ENCODE measurements at places on chromosomes 12 and 14.

GRCh38 chr12:107058190-107058589 lies 35.2 kb downstream of the CRY1 start:
- no peaks in the 10 kb centered on the region for H3K27me3 ChIP-seq
- DNase-seq: no peak

- no peak overlapping the region for H3K4me3 ChIP-seq
- no peaks in the 10 kb centered on the region for H3K4me1 ChIP-seq
- no peaks in the 10 kb centered on the region for H3K36me3 ChIP-seq
- peaks cover 3% of the 10 kb centered on the region for H3K27me3 ChIP-seq
These were observed 39.4 kb downstream of the STAB2 start for GRCh38 chr12:103626498-103626897.

- H3K4me1 ChIP-seq: peaks cover 5% of the 10 kb centered on the region
- H3K27me3 ChIP-seq: peaks cover 47% of the 10 kb centered on the region
These were observed at the start of gene STXBP6 for GRCh38 chr14:25049568-25050268. Gene STXBP6, minus strand, starts transcription at chr14:25050147. Its CDS starts 75,329 bp downstream, at chr14:24974818.

- DNase-seq: no peak
- H3K27ac ChIP-seq: no peak overlapping the region
- peaks cover 3% of the 10 kb centered on the region for H3K4me1 ChIP-seq
- peaks cover 13% of the 10 kb centered on the region for H3K27me3 ChIP-seq
- H3K36me3 ChIP-seq: peaks cover 6% of the 10 kb centered on the region
These were observed 15.7 kb upstream of the KLRF1 start for GRCh38 chr12:9811621-9812020.

- H3K36me3 ChIP-seq: no peaks in the 10 kb centered on the region
- H3K27me3 ChIP-seq: peaks cover 8% of the 10 kb centered on the region
- H3K4me1 ChIP-seq: no peaks in the 10 kb centered on the region
- H3K4me3 ChIP-seq: peak overlapping the region; percentile 72
- no peak for DNase-seq
- H3K27ac ChIP-seq: no peak overlapping the region
These were observed 1.5 kb upstream of the CRIP2 start for GRCh38 chr14:105473033-105473676.

- no peaks in the 10 kb centered on the region for H3K36me3 ChIP-seq
- no peaks in the 10 kb centered on the region for H3K27me3 ChIP-seq
- no peak overlapping the region for H3K4me3 ChIP-seq
- no peaks in the 10 kb centered on the region for H3K4me1 ChIP-seq
- H3K27ac ChIP-seq: no peak overlapping the region
These were observed 112.2 kb upstream of the USP44 start for GRCh38 chr12:95663525-95663924.

- no peak for DNase-seq
- H3K4me1 ChIP-seq: no peaks in the 10 kb centered on the region
- H3K36me3 ChIP-seq: peaks cover 44% of the 10 kb centered on the region
- H3K4me3 ChIP-seq: no peak overlapping the region
- peak overlapping the region; percentile 22 for H3K27ac ChIP-seq
- H3K27me3 ChIP-seq: no peaks in the 10 kb centered on the region
These were observed 26.7 kb downstream of the GTF2A1 start for GRCh38 chr14:81193924-81194633.

GRCh38 chr14:24145690-24146452 lies 539 bp downstream of the PSME2 start:
- H3K4me1 ChIP-seq: peaks cover 36% of the 10 kb centered on the region
- peak overlapping the region; percentile 98 for H3K4me3 ChIP-seq
- DNase-seq: no peak
- no peaks in the 10 kb centered on the region for H3K27me3 ChIP-seq
- peak overlapping the region; percentile 92 for H3K27ac ChIP-seq

DNA sequence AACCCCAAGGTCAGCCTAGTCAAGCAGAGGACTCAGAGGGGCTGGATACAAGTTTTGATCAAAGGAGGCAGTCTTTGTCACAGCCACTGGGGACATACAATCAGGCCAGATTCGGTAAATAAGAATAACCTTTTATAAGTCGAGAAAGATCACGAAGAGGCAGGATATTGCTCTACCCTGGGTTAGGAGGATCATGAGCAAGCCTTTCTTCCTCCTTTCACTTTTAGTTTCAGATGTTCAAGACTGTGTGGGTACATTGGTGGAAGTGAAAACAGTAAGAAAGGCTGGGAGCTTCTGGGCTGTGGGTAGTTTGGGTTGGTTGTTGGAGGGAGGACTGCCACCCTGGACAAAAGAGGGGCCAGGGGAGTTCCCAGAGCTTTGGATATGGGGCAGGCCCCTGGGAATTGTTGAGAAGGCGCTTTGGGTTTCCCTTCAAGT lies 127.7 kb downstream of the SNAPC1 start:
- no peak overlapping the region for H3K27ac ChIP-seq
- H3K36me3 ChIP-seq: no peaks in the 10 kb centered on the region
- no peak for DNase-seq
- H3K27me3 ChIP-seq: peaks cover 11% of the 10 kb centered on the region

DNA sequence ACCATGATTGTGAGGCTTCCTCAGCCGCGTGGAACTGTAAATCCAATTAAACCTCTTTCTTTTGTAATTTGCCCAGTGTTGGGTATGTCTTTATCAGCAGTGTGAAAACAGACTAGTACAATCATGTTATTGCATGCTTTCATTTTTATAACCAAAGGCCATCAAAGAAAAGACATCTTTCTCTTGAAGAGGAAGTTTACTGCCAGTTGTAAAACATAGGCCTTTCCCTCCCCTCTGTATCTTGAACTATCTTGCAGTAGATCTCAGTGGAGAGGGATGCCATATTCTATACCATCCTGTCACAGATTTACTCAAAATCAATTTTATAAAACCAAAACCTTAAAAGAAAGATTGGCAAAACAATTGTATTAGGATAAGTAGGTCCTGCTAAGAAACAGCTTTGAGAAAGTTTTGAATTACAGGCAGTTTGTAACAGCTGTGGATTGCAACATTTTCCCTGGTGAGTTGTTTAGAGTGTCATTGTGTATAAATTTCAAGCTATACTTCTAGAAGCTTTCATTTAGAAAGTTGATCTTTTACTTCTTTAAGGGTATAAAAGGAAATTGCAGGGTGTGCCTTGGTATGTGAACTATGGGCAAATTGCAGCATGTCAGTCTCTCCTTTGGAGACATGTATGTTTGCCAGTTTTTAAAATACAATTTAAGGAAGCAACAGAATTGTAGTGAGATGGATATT lies 128.0 kb downstream of the ATP23 start:
- H3K27me3 ChIP-seq: no peaks in the 10 kb centered on the region
- H3K4me3 ChIP-seq: peak overlapping the region; percentile 11
- peaks cover 5% of the 10 kb centered on the region for H3K4me1 ChIP-seq
- DNase-seq: no peak

GRCh38 chr12:88562846-88563582 lies 17.3 kb downstream of the KITLG start:
- H3K4me3 ChIP-seq: no peak overlapping the region
- no peak for DNase-seq
- no peaks in the 10 kb centered on the region for H3K27me3 ChIP-seq
- H3K4me1 ChIP-seq: peaks cover 15% of the 10 kb centered on the region
- no peak overlapping the region for H3K27ac ChIP-seq

DNA sequence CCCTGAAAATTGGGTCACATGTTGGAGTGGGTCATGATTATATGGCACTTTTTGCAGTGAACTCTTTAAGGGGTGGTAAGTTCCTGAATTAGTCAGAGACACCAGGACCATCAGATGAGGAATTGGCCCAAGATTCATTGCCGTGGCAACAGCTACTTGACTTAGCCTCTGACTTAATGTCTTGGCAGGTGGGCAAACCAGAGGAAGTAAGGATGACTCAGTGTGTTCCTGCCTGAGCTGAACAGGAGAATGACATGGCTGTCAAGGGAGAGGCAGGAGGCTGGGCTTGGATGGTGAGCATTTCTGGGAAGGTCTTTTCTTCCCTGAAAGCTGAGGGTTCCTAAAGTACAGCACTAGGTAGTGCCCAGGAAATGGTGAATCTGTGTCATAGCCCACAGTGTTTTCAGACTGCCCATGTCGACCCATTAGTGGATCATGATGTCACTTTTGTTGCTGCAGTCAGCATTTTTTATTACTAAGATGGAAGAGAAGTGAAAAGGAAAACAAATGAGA lies 170.1 kb upstream of the PWP1 start:
- H3K4me1 ChIP-seq: peaks cover 5% of the 10 kb centered on the region
- H3K27ac ChIP-seq: no peak overlapping the region
- H3K4me3 ChIP-seq: no peak overlapping the region
- H3K36me3 ChIP-seq: peaks cover 4% of the 10 kb centered on the region

DNA sequence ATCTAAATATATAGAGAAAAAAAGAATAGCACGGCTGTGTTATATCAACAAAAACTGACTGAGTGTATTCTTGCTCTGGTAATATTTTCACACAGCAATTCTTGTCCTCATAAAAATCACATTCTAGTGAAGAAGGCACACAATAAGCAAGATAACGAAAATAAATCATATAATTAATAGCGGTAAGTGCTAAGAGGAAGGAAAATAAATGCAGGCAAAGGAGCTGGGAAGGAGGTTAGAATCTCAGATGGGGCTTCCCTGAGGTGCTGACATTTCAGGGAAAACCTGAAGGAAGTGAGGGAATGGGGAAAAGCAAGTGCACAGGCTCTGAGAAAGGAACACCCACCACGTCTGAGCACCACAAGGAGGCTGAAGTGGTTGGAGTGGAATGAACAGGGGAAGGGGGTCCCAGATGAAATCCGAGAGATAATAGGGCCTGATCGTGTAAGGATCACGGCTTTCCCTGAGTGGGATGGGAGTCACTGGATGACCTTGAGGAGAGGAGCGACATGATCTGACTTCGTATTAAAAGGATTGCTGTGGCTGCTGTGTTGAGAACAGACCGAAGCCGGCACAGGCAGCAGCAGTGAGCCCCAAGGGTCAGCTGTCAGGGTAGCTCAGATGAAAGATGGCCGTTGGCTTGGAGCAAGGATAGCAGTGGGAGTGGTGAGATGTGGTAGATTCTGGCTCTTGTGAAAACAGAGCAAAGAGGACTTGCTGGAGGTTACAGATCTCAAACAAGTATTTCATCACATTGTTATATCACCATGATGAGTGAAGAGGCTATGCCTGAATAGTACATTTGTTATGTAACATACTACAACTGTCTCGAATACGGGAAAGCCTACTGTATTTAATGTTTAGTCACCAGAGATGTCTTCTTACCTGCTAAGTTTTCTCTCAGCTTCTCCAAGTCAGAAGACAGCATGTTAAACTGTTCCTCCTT lies 67.1 kb upstream of the VPS33A start:
- H3K36me3 ChIP-seq: peaks cover 8% of the 10 kb centered on the region
- H3K4me1 ChIP-seq: no peaks in the 10 kb centered on the region
- no peak for DNase-seq
- no peaks in the 10 kb centered on the region for H3K27me3 ChIP-seq
- H3K4me3 ChIP-seq: no peak overlapping the region

DNA sequence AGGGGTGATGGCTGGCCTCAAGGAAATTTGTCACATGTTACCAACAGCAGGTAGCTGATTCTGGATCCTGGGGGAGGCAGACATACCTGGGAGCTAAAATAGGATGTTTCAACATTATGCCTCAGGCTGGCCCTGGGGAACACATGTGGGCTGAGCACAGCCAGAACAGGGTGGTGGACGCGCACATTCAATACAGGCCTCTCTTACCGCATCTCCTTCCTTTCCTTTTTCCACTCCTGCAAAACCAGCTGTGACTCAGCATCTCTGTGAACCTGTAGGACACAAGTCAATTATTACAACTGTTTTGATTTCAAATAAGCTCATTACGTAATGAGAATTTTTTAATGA lies 61.0 kb downstream of the NT5DC3 start:
- no peak for DNase-seq
- peaks cover 4% of the 10 kb centered on the region for H3K4me1 ChIP-seq
- H3K36me3 ChIP-seq: peaks cover 46% of the 10 kb centered on the region
- peak overlapping the region; percentile 21 for H3K27ac ChIP-seq
- H3K4me3 ChIP-seq: no peak overlapping the region

GRCh38 chr12:113425960-113426453 lies 3.8 kb downstream of the SDSL start:
- H3K27ac ChIP-seq: no peak overlapping the region
- peaks cover 7% of the 10 kb centered on the region for H3K4me1 ChIP-seq
- H3K27me3 ChIP-seq: peaks cover 20% of the 10 kb centered on the region
- no peak for DNase-seq

Data from type B pancreatic cell (in vitro differentiated cells).